ENCODE measurements at places on chromosomes 16 and 17. TPM values are rescaled to one million over a fixed set of nuclear protein-coding genes. Genes with fewer than 3 reads are reported as not detected.
A peak's percentile ranks its signal among the peaks of the same experiment; 100 is the strongest.

- DNase-seq: peak; percentile 52
Observed at GRCh38 chr16:89697616-89698331, 3.7 kb downstream of the SPATA2L start.

DNA sequence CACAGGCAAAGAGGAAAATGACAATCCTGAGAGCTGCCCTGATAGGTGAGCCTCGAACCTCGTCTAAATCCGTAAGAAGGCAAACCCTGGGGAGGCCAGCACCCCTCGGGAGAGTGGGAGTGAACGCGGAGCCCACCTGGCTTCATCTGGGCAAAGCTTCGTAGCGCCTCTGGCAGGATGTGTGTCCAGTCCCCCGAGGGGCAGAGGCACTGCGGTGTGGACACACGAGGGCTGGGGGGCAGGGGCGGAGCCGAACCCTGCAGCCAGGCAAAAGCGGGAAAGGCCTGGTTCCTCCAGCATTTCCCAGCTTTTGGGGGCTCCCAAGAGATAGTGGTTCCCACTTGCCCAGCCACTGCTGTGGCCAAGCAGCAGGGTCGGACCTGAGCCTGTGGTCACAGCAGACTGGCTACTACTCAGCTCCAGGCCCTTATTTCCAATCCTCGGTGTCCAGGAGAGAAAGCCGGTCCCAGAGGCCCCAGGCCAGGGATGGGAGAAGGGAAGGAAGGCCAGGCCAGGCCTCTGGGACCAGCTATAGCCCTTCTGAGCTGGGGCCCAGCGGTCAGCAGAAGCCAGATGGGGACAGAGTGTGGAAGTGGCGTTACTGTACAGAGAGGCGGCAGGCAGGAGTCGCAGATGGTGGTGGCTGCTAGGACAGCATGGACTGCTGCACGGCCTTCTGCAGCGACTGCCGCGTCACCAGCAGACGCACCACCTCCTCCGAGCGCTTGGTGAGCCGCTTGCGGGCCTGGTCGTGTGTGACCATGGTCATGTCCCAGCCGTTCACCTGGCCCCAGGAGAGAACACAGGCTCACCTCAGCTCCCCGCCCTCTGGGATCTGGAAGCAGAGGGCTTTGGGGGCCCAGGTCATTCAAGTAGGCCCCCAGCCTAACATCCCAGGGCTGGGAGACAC lies 5.0 kb downstream of the TAX1BP3 start:
- DNase-seq: no peak

DNA sequence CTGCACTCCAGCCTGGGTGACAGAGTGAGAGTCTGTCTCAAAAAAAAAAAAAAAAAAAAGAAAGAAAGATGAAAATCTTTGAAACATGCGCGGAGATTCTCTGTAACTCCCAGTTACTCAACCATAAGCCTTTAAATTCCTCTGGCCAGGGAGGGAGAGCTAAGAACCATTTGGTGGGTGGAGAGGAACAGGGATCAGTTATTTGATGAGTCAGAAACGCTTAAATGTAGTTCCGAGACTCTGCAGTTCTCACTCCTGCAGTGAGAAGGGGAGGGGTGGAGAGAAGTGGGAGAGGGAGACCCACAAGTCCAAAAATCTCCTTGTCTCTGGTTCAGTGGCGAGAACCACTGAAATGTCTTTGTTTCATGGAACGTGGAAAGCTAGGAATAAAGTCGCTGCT lies 266.7 kb downstream of the SOX9 start:
- no peak for DNase-seq

DNA sequence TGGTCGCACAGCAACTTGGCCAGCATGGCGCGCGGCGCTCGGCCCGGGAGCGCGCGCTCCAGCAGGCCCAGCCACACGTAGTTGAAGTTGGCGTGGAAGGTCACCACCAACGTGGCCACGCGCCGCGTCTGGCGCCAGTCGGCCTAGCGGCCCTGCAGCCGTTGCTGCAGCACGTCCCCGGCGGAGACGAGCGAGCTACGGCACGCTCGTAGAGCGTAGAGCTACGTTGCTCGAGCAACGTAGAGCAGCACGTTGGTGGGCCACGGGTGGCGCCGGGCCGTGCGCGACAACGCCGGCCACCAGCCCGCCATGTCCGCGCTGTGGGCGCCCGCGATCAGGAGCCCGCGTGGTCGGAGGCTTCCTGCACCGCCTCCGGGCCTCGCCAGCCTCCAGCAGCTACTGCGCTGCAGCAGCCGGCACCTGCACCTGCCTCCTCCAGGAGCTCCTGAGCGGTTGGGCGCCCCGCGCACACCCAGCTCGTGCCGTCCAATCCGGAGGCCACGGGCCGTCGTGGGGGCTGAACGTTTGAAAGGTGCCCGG lies 13.4 kb upstream of the SULT1A1 start:
- DNase-seq: peak; percentile 75

DNA sequence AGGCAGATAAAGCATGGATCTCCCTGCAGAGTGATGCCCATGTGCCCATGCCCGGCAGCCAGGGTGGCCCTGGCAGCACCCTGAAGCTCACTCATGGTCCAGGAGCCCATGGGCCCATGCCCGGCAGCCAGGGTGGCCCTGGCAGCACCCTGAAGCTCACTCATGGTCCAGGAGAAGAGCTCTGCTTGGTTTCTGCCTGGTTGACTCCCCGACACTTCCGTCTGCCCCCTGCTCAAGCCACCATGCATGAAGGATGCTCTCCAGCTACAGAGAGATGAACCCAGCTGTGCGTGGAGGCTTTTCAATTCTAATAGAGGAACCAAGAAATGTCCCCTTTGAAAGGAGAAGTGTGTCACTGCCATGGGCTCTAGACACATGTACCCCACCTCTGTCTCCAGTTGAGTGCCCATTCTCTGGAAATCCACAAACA lies 8.7 kb downstream of the CCL17 start:
- DNase-seq: no peak

DNA sequence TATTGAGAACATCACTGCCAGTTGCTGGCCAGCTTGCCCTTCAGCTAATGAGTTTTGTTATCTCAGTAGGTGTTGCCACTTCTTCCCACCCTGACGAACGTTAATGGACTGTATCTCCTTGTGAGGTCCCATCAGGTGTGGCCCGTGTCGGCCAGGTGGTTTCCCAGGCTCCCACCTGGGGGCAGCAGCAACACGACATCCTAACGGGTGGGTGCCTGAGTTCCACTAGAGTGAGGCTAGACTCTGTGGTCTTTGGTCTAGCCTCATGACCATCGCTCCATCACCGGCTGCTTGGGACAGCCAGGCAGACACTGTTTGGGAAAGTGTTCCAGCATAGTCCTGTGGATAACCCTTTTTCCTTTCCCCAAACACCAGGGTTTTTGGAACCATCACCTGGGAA lies 45.6 kb upstream of the LCMT1 start:
- no peak for DNase-seq

DNA sequence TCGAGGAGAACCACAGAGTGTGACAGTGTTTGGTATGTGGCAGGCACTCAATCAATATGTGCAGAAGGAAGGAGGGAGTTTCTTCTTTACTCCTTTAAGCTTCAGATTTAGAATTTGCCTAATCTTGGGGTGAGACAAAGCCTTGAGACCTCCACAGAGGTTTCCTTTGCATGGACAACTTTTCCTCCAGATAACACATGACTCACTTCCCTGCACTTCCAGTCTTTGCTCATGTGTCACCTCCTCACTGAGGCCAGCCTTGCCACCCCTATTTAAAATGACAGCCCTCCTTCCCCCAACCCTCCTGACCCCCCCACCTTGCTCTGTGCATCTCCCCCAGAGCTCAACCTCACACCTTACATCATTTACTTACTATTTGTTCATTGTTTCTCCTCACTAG lies 17.4 kb upstream of the NOS2 start:
- no peak for DNase-seq

- peak; percentile 23 for DNase-seq
Observed at GRCh38 chr16:58127634-58128033, 1.5 kb downstream of the CFAP20 start.

DNA sequence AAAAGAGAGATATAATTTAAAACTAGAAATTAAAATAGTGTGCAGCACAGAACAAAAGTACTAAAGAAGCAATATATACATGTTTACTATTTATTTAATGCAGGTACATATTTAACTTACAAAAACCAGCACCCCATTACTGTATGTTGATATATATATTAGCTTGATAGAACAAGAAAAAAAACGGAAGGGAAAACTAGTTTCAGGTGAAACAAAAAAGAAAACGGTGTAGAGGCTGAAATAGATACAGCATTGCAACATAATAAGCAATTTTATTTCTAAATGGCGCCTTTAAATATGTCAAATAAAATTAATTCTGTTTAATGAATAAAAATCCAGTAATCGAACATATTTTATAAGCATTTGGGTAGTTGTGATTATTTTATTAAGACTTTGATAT lies 3.9 kb downstream of the HNF1B start:
- no peak for DNase-seq

DNA sequence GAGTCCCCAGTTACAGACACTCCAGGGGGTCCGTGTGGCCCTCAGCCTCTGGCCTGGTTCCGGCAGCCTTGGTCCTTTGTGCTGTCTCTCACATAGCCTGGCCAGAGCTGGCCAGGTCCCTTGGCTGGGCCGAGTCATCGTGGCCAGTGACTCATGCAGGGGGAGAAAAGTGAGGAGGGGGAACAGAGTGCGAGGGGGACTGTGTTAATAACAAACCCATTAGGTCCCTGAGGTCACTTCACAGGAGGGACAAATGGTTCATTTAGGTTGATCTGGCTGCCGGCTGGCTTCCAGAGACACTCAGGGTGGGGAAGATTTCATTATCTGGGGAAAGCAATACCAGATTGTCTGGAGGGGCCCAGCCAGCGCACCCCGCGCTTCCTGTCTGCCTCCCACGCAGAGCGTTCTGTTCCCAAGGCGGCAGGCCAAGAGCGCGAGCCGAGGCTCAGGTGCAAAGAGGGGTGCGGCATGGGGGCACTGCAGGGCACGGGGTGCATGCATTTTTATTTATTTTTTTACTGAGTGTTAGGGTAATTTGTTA lies 223.1 kb downstream of the SEC14L1 start:
- DNase-seq: peak; percentile 60

GRCh38 chr17:44734272-44734671 lies 24.5 kb upstream of the ADAM11 start:
- DNase-seq: no peak

DNA sequence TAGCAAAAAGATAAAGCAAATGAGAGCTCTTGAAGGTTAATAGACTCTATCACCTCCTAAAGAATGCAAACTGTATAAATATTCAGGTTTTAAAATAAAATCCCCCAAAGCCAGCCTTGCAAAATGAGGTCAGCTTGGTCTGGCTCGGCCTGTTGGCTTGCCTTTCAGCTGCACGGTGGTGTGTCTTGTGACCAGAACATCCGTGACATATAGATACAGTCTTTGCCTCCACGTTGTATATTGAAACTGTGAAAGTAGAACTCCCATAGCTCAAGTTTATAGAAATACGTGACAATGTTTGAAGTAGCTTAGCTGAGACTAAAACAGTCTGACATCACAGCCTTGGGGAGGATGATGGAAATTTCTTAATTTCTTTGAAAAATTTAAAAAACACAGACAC lies 236.6 kb upstream of the MYOCD start:
- DNase-seq: no peak

- DNase-seq: no peak
Observed at GRCh38 chr16:29182501-29182900, 197.6 kb downstream of the LAT start.

DNA sequence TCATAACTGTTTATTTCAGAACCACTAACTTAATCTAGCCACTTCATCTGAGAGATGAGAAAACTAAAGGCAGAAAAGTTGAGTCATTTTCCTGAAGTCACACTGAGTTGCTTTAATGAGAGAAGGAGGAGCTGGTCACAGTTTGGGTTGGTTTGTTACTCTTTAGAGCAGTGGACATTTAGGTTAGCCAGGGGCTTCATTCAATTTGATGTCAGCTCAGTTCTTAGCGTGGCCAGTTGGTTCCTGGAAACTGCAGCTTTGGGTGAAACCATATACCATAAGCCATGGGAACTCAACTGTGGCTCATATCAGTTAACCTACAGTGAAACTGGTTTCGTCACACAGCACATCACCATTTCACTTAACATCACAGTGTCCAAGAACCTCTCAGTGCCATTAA lies 59.2 kb upstream of the ADORA2B start:
- DNase-seq: no peak

- DNase-seq: no peak
Observed at GRCh38 chr17:27810902-27811557, 10.7 kb upstream of the NOS2 start.

GRCh38 chr17:63156986-63157385 lies 191.0 kb downstream of the TANC2 start:
- DNase-seq: no peak

DNA sequence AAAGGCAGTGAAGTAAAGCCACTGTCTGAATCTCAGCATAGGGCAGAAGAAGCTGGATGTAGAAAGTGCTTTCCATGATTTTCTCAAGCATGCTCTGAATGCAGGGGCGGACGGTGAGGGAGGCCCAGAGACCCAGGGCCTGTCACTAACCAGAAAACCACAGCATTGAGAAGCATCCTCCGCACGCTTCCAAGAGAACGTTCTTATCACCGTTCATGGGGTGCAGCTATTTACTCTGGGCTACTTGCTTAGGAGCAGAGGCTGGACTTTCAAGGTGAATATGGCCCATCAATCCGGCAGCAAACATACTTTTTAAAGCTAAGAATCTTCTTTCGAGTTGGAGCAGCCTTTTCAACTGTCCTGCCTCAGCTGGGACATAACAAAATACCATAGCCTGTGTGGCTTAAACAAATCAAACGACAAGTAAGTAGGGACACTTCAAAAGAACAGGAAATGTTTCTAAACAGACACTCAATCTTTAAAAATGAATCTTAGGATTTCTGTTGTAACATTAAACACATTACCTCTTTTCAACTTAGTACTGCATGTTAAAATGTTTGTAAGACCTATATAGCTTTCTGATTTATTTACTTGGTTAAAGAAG lies 46.5 kb upstream of the CDRT4 start:
- DNase-seq: no peak

GRCh38 chr16:11535494-11535893 lies 51.2 kb downstream of the LITAF start:
- DNase-seq: no peak

DNA sequence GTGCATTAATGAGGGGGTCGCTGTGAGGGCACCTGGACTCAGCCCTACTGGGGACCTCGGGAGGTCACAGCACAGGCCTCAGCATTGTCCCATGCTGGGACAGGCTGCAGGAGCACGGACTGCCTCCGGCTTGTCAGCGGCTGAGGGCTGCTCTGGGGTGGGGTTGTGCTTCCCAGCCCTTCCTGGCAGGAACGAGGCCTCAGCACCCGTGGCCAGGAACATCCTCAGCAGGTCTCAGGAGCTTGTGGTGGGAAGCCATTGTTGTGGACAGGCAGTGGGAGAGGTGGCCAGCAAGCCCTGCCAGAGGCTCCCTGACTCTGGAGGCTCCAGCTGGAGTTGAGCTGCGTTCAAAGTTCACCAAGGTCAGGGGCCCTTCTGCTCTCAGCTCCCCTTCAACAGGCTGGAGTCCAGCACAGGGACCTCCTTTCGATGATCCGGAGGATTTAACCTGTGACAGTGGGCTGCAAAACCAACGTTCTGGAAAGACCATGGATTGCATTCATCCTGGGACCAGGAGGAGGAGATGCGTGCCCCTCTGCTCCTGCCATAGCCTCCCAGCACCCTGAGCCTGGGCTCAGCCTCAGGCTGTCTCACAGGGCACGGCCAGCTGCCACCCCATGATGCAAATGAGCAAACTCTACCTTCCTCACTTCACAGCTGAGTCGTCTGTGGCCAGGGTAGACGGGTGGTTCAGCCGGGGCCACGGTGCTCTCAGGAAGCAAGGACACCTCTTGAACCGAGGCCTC lies 32.6 kb downstream of the FOXL1 start:
- no peak for DNase-seq

- DNase-seq: no peak
Observed at GRCh38 chr17:20721171-20721570, 141.6 kb downstream of the CDRT15L2 start.

METTL26 gene
- polyA plus RNA-seq: 97.4 TPM

UQCRC2 gene
- 171 TPM for polyA plus RNA-seq

KRT15 gene
- not detected for polyA plus RNA-seq

KRT9 gene
- polyA plus RNA-seq: not detected

ARHGAP44 gene
- not detected for polyA plus RNA-seq

C16orf89 gene
- not detected for polyA plus RNA-seq

SLC16A13 gene
- 1.4 TPM for polyA plus RNA-seq

Measured in CD8-positive, alpha-beta memory T cell (primary cell).